Activated naive CD8-positive, alpha-beta T cell treated with anti-CD3 and anti-CD28 coated beads, Interleukin-2, amount 50 U/mL, for 16 hours (primary cell): ENCODE measurements at places on chromosomes 3 and 15.

GRCh38 chr3:16647668-16648067, 42.4 kb upstream of the DAZL start:
- DNase-seq = no peak

GRCh38 chr3:3560591-3561311, 238.5 kb upstream of the LRRN1 start:
- DNase-seq = no peak

DNA sequence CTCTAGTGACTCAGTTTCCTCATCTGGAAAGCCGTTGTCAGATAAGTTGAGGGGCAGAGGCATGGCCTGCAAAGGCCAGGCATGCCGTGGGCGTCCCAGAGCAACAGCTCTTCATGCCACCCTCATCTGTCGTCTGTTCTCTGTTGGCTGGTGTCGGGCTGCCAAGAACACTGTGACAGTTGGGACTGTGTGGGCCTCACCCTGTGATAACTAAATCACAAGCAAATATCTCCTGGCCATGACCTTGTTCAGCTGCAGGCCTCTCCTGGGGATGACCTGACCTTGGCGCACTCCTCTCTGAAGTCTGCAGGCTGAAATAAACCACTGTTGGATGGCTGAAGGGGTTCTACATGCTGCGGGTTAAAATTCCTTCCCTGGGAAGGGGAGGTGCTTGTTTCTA, 145.9 kb downstream of the SHQ1 start:
- DNase-seq = no peak

DNA sequence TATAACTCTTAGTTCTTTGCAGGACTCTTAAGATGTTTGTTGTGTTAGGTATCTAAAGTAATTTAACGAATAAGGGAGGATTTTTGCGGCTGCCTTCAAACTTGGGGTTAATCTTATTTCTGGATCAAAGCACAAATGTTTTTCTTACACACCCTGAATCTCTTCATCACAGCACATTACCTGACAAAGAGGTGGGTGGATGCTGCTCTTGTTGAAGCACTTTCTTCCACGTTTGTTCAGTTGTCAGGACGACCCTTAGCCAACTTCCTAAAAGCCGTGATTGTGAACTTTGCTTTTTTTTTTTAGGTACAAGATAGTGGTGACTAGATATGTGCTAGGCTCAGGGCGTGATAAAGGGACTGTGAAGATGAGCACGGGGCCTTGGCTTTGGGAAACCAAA, 36.0 kb downstream of the YEATS2 start:
- no peak for DNase-seq

DNA sequence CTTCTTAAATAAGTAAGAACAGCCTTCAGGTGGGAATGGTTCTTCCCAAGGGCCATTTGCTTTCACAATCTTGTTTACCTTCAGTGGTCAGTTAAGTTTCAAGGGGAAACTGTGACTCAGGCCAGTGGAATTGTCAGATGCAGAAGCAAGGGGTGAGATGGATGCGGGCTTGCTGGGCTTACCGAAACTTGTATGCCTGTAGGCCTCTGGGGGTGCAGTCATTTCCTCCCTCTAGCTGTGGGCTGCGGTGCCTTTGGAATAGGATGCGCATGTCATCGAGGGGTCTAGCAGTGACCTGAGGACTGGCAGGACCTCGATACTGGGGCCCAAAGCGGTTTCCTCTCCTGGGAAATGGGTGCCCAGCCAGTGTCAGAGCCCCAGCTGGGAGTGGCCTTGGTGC, 121.6 kb downstream of the EEFSEC start:
- no peak for DNase-seq

- no peak for DNase-seq
Observed at GRCh38 chr15:90481023-90481422, 48.7 kb upstream of the CRTC3 start.

DNA sequence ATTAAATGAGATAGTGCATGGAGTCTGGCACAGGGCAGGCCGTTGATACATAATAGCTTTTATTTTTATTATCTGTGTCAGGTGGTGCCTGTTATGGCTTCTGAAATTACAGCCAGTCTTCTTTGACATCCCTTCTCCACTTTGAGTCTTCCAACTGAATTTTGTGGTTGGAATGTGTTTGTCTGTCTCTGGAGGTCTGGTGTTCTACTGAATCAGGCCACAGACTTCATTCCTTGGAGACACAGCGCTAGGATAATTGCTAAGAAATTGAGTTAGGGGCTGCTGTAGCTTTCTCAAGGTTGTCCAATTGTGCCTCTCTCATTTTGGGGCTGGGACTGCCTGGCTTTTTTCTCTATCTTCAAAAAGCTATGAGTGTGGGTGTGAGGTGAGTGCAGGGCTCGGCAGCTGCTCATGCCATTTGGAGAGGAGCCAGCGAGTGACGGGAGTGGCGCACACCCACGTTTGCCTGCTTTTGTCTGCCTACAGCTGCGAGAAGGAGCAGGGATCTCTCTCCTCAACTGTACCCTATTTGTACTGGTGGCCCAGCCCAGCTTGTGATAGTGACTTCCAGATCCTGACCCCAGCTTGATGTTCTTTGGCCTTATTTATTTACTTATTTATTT, 49.8 kb upstream of the SYN2 start:
- DNase-seq = no peak
